ENCODE measurements at places on chromosomes 5 and 9. TPM values are rescaled to one million over a fixed set of nuclear protein-coding genes. Genes with fewer than 3 reads are reported as not detected.

LCN12 gene
- total RNA-seq: not detected

CATSPER3 gene
- total RNA-seq: not detected

OR1N2 gene
- total RNA-seq: 0.17 TPM

P4HA2 gene
- 103 TPM for total RNA-seq

FCN2 gene
- not detected for total RNA-seq

RAB24 gene
- 10.3 TPM for total RNA-seq

NMUR2 gene
- not detected for total RNA-seq

MSX2 gene
- total RNA-seq: 3.3 TPM

FOXD4L5 gene
- total RNA-seq: 0.67 TPM

PCDHGA1 gene
- total RNA-seq: 0.83 TPM

TMCO6 gene
- 4.0 TPM for total RNA-seq

ELOVL7 gene
- total RNA-seq: 17.8 TPM

GNAQ gene
- total RNA-seq: 66.2 TPM

TOR4A gene
- 1.5 TPM for total RNA-seq

TMEM171 gene
- 0.83 TPM for total RNA-seq
